Activated T-helper 2 cell treated with anti-CD3 and anti-CD28 coated beads, Interferon-gamma antibody, Interleukin-2, Interleukin-4, amounts not matched to agents 10 μg/mL and 5 μg/mL and 100 μg/mL, durations not matched to agents 14 hours and 24 hours and 36 hours (primary cell): ENCODE measurements at places on chromosomes 13 and 19. TPM values are rescaled to one million over a fixed set of nuclear protein-coding genes. Genes with fewer than 3 reads are reported as not detected.
A peak's percentile ranks its signal among the peaks of the same experiment; 100 is the strongest.

DNA sequence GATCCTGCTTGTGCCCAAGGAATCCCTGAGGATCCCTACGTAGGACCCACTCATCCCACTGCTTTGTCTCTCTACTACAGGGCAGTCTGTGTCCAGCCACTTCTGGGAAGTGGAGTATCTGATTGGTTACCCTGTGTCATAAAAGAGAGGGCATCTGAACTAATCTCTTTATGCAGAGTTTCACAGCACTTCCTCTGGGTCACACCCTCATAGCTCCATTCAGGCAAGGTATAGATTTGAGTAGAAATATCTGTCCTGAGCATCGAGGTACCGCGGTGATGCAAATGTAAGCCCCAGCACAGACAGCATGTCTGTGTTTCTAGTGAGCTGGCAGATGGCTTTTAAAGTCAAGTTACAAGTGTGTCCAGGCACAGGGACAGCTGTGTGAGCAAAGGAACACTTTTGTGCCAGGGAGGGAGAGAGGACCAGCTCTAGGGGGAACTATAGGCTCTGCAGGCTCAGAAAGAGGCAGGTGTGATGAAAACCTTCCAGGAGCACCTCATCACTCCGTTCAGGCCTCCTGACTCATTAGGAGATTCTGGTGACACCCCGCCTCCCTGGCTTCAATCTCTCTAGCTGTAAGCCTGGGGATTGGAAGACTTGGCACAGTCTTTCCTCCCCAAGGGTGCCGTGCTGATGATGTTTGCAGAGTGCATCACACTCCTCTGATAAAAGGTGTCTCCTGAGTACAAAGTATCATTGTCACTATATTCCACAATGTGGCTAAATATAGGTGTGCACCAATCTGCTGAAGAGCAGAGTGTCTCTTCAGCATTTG is 84.3 kb upstream of the UBL3 start:
- no peak for DNase-seq

DNA sequence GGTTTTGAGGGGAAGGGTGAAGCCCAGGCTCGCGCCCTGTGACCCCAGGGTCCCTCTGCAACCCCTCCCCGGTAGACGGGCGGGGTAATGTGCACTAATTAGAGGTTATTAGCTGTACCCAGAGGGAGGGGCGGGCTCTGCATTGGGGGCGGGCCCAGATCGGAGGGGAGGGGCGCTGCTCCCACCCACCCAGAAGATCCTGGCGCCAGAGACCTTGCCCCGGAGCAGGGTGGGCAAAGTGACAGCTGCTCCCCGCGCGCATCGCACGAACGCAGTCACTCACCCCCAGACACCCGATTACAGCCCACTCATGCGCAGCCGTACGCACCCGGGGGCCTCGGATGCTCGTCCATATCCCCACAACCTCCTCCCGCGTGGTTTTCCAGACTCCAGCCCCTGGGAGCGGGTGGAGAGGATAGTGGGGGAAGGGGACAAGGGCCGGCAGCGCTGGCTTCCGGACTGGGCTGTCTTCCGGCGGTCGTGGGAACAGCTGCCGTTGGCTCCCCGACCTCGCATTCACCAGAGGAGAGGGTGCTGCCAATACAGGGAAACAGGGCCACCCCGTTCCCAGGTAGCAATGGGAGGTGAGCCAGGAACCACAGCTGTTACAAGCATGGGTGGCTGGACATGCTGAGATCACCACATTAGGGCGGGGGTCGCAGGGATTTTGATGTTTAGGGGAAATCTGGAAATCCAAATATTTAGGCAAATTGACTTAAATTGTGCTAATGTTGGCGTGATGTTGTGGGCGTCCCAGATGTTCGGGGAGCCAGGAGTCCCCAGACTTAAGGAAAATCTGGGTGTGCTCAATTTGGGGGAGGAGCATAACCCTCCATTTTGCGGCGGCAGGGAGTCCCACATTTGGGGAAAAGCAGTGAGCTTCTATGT is 2.9 kb upstream of the HOOK2 start:
- no peak for DNase-seq

DNA sequence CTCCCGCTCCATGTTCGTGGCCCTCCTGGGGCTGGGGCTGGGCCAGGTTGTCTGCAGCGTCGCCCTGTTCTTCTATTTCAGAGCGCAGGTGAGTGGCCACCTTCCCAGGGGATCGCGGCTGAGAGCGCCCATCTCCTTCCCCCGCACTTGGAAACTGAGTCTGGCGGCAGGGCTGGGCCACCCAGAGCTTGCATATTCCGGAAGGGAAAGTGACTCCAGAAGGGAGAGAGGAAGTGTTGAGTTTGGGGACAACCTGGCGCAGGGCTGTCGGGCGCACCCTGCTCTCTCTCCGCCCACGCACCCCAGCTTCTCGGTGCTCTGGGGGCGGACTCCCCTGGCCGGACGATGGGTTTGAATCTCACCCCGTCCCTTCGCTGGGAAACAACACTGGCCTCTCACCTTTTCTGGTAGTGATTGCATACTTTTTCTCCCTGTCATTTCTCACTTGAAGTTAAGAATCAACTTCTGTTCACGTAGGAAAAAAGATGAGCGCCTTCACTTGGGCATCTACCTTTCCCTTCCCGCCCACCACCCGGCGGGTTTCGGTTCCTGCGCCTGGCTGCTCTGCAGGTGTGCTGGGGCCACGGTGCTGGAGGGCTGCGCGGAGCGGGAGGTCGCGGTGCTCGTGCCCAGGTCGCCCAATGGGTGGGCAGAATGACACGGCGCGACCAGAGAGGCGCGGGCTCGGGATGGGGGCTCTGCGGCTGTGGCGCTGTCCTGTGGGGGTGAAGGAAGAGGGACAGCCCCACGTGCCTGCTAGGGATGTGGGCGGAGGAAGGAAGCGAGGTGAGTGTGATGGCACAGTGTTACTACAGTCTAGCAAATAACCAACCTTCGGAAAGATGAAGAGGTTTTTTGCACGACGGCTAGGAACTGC is 721 bp downstream of the TNFSF11 start:
- peak; percentile 30 for DNase-seq

DNA sequence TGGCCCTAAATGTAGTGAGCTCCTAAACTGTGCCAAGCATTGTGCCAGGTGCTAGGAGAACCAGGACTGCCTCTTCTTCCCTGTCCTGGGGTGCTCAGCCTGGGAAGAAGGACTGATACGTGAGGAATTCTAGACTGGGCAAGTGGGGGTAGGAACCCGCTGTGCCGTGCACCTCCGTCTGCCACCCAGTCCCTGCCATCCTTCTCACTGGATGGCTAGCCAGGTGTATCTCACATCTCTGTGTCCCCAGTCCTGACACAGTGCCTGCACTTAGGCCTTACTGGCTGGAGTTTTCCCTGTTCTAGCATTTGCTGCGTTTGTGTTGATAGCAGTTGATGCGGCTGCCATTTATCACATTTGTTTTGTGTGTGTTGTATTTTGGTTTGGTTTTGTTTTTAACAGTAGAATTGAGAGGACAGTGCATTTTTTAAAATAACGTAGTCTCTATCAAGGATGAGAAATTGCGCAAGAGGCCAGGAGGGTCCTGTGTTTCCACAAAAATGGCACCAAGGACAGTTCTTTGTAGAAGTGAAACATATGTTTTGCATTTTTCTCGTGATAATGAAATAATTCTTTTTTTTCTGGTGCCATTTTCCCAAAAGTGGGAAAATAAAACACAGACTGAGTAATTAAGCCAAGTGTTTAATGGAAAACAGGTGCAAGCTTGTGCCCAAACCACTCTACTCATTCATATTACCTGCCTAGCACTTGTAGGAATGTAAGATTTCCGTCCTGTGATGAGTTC is 4.7 kb upstream of the GPR183 start:
- DNase-seq: no peak

DNA sequence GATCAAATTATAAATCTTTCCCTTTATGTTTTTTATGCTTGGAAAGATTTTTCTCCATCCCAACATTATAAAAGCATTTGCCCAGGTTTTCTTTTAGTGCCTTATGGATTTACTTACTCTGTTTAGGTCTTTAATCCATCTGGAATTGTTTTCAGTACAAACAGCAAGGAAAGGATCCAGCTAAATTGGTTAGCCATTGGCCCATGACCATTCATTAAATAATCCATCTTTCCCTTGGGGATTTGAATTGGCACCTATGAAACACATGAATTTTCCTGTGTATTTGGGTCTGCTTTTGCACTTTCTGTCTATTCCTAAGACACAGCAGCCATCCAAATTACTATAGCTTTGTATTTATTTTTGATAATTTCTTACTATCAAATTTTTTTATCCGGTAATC is 28.8 kb upstream of the SHKBP1 start:
- no peak for DNase-seq

GRCh38 chr13:58953638-58954037 is 1210.1 kb downstream of the DIAPH3 start:
- no peak for DNase-seq

DNA sequence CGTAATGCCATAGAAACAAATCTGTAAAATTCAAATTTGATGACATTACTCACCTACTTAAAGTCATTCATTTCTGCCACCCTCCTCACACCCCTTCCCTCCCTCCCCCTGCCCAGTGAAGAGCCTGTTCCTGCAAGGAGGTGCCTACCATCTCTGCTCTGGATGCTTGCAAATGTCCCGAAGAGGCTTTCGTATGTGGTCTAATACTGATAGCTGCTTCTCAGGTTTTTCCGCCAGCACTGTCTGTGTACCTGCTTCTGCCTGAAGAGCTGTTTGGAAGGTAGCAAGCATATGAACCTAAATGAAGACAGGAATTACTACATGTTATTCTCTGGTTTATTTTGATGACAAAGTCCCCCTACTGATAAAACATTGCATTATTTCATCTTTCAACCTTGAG is 57.1 kb downstream of the GPALPP1 start:
- no peak for DNase-seq

GRCh38 chr13:80841414-80841813 is 500.5 kb upstream of the SPRY2 start:
- no peak for DNase-seq

GRCh38 chr13:75324413-75324940 is 157.5 kb downstream of the TBC1D4 start:
- no peak for DNase-seq

DNA sequence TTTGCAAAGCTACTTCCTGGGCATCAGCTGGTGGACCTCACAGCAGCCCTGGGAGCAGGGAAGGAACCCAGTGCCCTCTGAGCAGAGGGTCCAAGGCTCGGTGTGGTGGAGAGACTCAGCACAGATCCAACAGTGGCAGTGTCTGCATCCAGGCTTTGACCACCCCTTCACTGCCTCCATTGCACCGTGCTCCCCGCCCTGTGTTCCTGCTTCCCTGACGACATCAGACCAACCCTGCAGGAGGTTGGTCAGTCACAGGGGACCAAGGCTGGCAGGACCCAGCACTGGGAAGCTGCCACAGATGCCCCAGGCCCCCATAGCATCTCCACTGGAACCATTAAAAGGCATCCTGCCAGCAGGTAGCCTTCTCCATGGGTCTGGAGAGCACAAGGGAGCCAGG is 7.8 kb upstream of the VSTM2B start:
- no peak for DNase-seq

DNA sequence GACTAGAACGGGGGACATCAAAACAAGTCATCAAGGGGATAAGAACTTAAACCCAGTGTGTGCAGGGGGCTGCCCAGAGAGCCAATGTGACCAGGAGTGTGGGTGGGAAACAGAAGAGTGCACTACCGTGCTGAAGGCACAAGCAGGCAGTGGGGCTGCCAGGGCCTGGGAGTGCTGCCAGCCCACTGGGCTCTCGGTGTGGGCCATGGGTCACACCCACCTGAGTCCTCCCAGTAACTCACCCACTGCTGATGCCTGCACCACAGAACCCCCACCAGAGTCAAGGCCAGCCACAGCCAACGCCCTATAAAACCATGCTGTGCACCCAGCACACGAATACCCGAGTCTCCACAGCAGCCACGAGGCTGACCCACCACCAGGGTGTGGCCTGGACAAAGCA is 8.5 kb downstream of the MED26 start:
- DNase-seq: no peak

- no peak for DNase-seq
Observed at GRCh38 chr13:97280478-97280877, 58.3 kb downstream of the MBNL2 start.

- DNase-seq: no peak
Observed at GRCh38 chr19:42553292-42554045, 25.2 kb upstream of the CEACAM1 start.

GRCh38 chr13:25717666-25718197 is 334.1 kb downstream of the SHISA2 start:
- no peak for DNase-seq

DNA sequence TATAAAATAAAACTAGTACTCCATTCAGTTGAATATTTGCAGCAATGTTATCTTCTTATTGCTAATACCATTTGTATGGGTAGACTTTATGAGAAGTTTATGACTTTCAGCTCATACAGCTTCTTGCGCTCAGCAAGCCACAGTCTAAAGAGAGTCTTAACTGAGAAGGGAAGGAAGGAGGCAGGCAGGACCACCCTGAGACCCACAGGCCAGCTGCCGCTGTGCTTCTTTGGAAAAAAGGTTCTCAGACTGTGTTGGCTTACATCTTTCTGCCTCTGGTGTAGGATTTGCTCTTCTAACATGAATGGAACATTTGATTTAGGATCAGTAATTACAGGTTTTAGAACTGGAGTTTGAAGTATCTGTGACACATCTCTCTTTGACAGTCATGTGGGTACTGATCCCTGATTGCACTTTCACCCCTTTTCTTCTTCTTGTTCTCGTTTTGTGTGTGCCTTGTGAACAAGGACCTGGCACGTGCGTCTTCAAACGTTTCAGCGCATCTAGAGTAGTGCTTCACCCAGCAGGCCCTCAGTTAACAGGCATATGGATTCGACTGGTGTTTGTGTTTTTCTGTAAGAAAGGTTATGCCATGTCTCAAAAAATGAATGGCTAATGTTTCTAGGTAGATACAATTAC is 7.1 kb upstream of the GPR18 start:
- no peak for DNase-seq

GRCh38 chr13:110062077-110062776 is 244.7 kb downstream of the COL4A1 start:
- DNase-seq: no peak

GRCh38 chr19:55487924-55488687 is at the start of gene SSC5D:
Gene SSC5D, plus strand, starts transcription at chr19:55488436. Its CDS starts 154 bp downstream, at chr19:55488590.
- no peak for DNase-seq

- no peak for DNase-seq
Observed at GRCh38 chr13:94588541-94588940, 7.4 kb downstream of the TGDS start.

- DNase-seq: no peak
Observed at GRCh38 chr13:43694146-43694664, 92.6 kb downstream of the ENOX1 start.

Gene MAB21L1
- total RNA-seq: 0.07 TPM in 2 replicates

Gene ZSCAN4
- total RNA-seq: not detected in 2 replicates

Gene PBX4
- total RNA-seq: 23.4 and 24.8 TPM in 2 replicates

Gene PTGER1
- total RNA-seq: 1.1 and 1.6 TPM in 2 replicates

Gene ZBTB32
- total RNA-seq: 231 and 234 TPM in 2 replicates

Gene FSD1
- 26.8 and 32.8 TPM in 2 replicates for total RNA-seq

Gene EDDM13
- 1.7 and 2.2 TPM in 2 replicates for total RNA-seq

Gene CDADC1
- 7.4 and 8.6 TPM in 2 replicates for total RNA-seq

Gene ADGRE3
- not detected in 2 replicates for total RNA-seq
